ENCODE measurements at places on chromosomes 16 and 17. TPM values are rescaled to one million over a fixed set of nuclear protein-coding genes. Genes with fewer than 3 reads are reported as not detected.

DNA sequence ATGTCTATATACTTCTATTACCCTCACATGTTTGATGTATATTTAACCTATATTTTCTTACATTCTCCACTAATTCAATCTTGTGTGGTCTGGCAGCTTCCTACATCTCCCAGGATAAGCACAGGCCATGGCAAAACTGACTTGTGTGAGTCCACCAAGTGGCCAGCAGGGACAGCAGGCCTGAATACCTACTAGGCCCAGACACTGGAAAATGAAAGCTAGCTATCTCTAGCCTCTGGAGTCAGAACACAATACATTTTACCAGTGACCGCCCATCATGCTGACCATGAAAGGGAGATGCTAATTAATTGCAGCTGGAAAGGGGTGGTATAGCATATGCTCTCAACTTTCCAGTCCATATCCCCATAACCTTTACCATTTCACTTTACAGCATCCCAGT lies 132.3 kb downstream of the PCTP start:
- no peak for DNase-seq

The YPEL2 gene
- 8.7 TPM for polyA plus RNA-seq

GRCh38 chr16:4914528-4915225 lies 22.3 kb downstream of the PPL start:
- DNase-seq = no peak

DNA sequence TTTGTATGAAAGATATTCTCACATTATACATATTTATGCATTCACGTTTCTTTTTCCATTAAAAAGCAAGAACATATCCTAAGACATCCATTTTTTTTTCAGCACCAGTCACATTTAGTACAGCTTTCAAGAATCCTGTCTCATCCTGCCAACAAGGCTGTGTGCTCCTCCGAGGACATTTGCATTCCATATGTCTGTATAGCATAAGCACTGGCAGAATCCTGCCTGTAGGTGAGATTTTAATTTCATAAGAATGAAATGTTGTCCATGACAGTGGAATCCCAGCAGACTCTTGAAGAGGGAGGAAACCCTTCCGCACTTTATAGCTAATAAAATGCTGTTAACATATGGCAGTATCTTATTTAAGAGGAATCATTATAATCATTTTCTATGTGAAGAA lies 2.9 kb upstream of the PMP22 start:
- no peak for DNase-seq

The SEPTIN12 gene
- polyA plus RNA-seq = not detected

The PDP2 gene
- 1.6 TPM for polyA plus RNA-seq

The SRP68 gene
- polyA plus RNA-seq = 45.9 TPM

The CLDN9 gene
- polyA plus RNA-seq = 12.1 TPM

GRCh38 chr16:67865318-67865717 lies 7.5 kb upstream of the EDC4 start:
- DNase-seq = no peak

The RNF222 gene
- not detected for polyA plus RNA-seq

The ANKFN1 gene
- 0.08 TPM for polyA plus RNA-seq

GRCh38 chr17:77693776-77694175 lies 264.7 kb upstream of the TNRC6C start:
- DNase-seq = no peak

GRCh38 chr17:71423871-71424546 lies 696.8 kb upstream of the SOX9 start:
- no peak for DNase-seq

- no peak for DNase-seq
Observed at GRCh38 chr16:23615805-23616204, 19.7 kb upstream of the NDUFAB1 start.

- DNase-seq = no peak
Observed at GRCh38 chr17:13503526-13503925, 98.2 kb downstream of the HS3ST3A1 start.

DNA sequence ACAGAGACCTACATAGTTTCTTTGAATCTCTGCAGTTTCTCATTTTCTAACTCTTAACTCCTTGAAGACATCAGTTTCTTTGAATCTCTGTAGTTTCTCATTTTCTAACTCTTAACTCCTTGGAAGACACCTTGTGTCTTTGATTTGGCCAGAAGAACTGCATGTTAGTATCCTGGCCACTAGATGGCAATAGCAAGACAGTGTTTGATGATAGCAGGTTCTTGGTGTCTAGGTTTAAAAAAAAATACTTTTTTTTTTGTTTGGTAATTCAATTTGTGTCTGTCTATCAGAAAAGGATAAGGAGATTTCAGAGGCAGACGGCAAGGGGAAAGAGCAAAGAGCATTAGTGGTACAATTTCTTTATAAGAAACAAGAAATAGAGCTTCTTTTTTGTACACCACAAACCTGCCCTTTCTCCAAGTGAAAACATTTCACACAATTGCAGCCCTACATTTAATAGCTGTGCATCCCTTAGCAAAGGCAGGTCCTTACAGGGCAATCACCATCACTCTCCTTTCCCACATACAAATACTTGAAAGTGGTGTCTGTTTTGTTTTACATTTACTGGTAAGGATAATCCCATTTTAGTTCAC lies 1324.9 kb upstream of the CDH8 start:
- DNase-seq = no peak
